ENCODE measurements at places on chromosomes 5 and 9.

GRCh38 chr5:98581112-98581997 is 192.1 kb upstream of the RGMB start:
- DNase-seq, result no peak

DNA sequence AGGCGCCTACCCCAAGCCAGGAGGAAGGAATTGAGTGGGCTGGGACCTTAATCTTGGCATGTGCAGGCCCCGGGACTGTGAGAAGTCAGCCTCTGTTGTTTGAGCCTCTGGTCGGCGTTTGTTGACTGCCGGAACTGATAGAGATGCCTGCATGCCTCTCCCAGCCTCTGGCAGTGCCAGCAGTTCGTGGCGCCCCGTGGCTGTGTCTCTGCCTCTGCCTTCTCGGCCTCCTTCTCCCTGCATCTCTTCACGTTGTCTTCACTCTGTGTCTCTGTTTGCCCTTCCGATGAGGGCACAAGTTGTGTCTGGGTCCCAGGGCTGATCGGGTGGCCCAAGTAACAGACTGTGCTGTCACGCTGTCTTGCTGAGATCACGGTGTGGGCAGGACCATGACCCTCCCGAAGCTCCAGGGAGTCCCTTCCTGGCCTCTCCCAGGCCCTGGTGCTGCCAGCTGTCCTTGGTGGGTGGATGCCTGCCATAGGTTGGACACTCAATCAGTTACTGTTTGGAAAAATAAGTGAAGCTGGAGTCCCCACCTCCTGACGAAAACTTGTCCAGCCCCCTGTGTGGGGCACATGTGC is 133.5 kb upstream of the LPCAT1 start:
- DNase-seq, result peak; percentile 51

GRCh38 chr9:81108391-81108790 is 581.0 kb downstream of the TLE1 start:
- no peak for DNase-seq

GRCh38 chr5:95770830-95771708 is 39.9 kb downstream of the RHOBTB3 start:
- DNase-seq, result no peak

DNA sequence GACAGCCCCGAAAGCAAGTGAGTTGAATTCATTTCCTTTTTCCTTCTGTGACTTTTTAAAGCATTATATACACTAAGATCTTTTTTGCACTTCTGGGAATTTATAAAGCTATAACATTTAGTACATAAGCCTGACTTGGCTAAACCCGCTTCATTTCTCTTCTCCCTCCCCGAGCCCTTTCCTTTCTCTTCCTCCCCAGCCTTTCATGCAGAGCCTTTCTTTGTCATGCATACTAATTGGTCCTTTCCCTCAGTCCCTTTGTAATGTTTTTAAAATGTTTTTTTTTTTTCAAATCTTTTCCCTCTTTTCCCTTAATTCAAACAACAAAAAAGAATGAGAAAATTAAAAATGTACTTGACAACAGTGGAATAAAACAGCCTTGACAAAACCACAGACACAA is 246.4 kb downstream of the PSAT1 start:
- no peak for DNase-seq

DNA sequence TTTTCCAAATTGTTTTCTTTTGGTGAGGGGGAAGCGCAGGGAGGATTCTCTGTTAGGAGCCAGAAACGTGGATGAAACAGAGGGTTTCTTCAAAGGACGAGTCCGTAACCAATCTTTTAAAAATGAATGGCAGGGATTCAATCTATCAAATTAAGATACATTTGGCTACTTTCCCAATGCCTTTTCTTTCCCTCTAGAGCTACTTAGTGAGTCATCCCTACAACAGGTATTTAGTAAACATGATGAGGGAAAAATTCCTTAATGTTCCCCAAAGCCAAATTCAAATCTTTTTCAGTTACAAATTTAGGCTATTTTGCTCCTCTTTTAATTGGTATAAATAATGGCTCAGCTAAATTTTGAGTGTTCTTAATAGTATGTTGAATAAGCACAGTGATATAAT is 366.4 kb upstream of the RIOK2 start:
- DNase-seq, result no peak
